ENCODE measurements at places on chromosomes 5 and 9. TPM values are rescaled to one million over a fixed set of nuclear protein-coding genes. Genes with fewer than 3 reads are reported as not detected.

Gene FOXD4L5
- 0.07 TPM for total RNA-seq

Gene ADAMTS12
- total RNA-seq: 16.7 TPM

Gene MEIKIN
- total RNA-seq: not detected

Gene FAM78A
- 0.71 TPM for total RNA-seq

Gene LMBRD2
- 10.3 TPM for total RNA-seq

Gene TAL2
- total RNA-seq: not detected

Gene FOXI1
- total RNA-seq: not detected

Gene CPLANE1
- 20.2 TPM for total RNA-seq

Gene AMBP
- total RNA-seq: 0.10 TPM

Gene DNM1
- 14.0 TPM for total RNA-seq

Gene CDX1
- total RNA-seq: not detected

Gene CCL19
- not detected for total RNA-seq

Gene FOXD4
- total RNA-seq: 0.05 TPM

Gene BARHL1
- total RNA-seq: not detected

Gene IFNA10
- total RNA-seq: not detected

Gene C5orf52
- not detected for total RNA-seq

Gene SMIM27
- total RNA-seq: 6.5 TPM

Gene ZNF608
- total RNA-seq: 18.0 TPM

Gene ATP10B
- total RNA-seq: not detected

Gene TERT
- total RNA-seq: 0.62 TPM

Gene SPINK6
- total RNA-seq: not detected

Gene LRRC19
- total RNA-seq: not detected

Gene GCNT4
- 0.79 TPM for total RNA-seq

Gene EIF4E1B
- total RNA-seq: not detected

Gene FCN2
- total RNA-seq: not detected

Gene GFI1B
- total RNA-seq: 0.30 TPM

Gene SLC34A1
- 0.02 TPM for total RNA-seq

Gene EQTN
- total RNA-seq: not detected

Gene OXCT1
- 17.8 TPM for total RNA-seq

Gene GMCL2
- not detected for total RNA-seq

Gene PIP5K1B
- total RNA-seq: not detected

Gene IL7R
- 20.4 TPM for total RNA-seq

Gene FAM81B
- total RNA-seq: not detected

Gene GPR21
- not detected for total RNA-seq

Gene ERAP2
- total RNA-seq: 103 TPM

Gene GRIN3A
- total RNA-seq: not detected

Gene C8G
- 0.89 TPM for total RNA-seq

Gene NR2F1
- total RNA-seq: 36.3 TPM

Gene CATSPER3
- not detected for total RNA-seq

Gene IFNA21
- total RNA-seq: not detected

Gene PCDHGA9
- 0.17 TPM for total RNA-seq

Gene LCN2
- not detected for total RNA-seq

Gene PDLIM4
- 25.0 TPM for total RNA-seq

Gene DMRT2
- total RNA-seq: not detected
